B cell (primary cell): ENCODE measurements at places on chromosomes 2 and 18. TPM values are rescaled to one million over a fixed set of nuclear protein-coding genes. Genes with fewer than 3 reads are reported as not detected.

- no peak overlapping the region for H3K27ac ChIP-seq
- DNase-seq, result peak; percentile 16
- H3K27me3 ChIP-seq, result peaks cover 7% of the 10 kb centered on the region
- H3K4me1 ChIP-seq, result no peaks in the 10 kb centered on the region
- H3K4me3 ChIP-seq, result no peak overlapping the region
Measured at GRCh38 chr2:229273723-229274338, 2.7 kb upstream of the PID1 start.

DNA sequence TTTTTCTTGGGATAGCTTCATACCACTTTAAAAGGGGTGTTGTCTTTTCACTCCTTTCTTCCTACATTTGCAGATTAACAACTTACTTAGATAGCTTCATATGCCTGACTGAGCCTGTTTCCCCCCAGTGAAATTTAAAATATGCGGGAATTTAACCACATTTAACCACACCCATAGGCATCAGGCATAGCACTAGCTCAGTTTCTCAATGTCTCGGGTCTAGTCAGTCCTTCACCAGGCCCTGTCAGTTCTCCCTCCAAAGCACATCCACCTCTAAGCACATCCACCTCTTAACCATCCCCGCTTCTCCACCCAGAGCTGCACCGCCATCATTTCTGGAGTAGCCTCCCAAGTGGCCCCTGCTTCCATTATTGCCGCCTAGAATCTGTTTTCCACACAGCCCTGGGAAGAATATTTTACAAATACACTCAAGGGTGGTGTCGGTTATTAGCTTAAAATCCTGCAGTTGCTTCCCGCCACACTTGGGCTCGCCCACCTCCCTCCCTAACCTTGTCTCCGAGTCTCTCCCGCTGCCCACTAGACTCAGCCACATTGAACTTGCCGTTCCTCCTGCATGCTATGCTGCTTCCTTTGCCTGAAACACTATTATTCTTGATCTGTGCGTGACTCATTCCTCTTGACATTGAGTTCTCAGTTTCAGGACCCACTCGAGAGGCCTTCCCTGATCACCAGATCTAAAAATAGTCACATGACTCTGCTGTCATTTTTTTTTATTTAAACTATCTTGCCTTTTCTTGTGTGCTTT, 68.3 kb downstream of the SPTBN1 start:
- DNase-seq, result no peak
- H3K4me1 ChIP-seq, result no peaks in the 10 kb centered on the region
- no peaks in the 10 kb centered on the region for H3K36me3 ChIP-seq

DNA sequence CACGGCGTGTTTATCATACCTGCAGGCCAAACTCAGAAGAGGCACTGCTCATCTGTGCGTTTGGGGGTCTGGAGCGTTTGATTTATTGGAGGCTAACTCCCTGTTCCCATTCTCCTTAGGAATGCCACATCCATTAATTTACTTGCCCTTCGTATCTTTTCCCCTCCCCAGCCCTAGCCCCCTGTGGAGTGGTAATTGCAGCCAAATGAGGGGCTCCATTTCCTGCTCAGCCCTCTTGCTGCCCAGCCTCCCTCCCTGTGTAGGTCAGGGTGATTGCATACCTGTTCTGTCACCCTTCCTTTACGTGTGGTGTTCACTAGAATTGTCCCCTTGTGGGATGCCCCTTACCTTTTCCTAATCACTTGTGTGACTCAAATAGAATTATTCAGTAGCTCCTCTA, 120.4 kb downstream of the MAP3K20 start:
- DNase-seq, result no peak
- H3K36me3 ChIP-seq, result no peaks in the 10 kb centered on the region
- no peaks in the 10 kb centered on the region for H3K4me1 ChIP-seq
- H3K27me3 ChIP-seq, result no peaks in the 10 kb centered on the region

GRCh38 chr2:117938611-117939010, 75.3 kb downstream of the CCDC93 start:
- H3K36me3 ChIP-seq, result peaks cover 95% of the 10 kb centered on the region
- H3K27me3 ChIP-seq, result no peaks in the 10 kb centered on the region
- DNase-seq, result no peak
- H3K4me1 ChIP-seq, result no peaks in the 10 kb centered on the region

DNA sequence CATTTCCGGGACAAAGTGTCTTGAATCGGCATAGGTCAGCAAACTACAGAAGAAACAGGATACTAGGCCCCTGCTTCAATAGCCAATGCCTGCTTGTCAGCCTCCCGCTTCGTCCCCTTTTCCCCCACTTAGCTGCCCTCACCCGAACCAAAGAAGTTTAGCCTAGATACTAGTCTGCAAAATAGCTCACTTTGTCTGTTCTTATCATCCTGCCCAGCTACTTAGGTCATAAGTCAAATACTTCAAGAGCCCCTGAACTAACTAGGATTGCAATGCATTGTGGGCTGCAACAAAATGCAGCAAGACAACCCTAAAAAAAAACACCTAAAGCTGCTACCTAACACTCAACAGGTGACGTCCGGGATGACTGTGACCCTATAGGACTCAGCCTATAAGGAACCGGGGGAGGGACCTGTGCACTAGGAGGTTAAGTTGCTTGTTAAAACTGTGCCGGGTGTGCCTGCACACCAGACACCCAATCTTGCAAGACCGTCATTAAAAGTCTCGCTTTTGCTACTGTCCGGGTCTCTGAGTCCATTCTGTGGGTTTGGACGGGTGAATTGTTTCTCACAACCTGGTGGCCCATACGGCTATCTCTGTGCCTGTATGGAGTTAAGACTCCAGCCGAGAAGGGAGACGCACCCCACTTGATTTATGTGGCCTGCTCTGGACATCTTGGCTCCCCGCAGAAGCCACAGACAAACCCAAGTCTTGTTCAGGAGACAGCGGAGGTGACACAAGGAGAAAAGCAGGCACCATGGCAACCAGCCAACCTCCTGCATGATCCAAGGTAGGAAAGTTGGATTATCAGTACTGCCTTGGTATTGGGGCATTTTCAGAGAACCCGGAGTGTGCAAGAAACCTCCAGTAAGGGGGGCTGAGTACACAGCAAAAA, 105.9 kb downstream of the HIBCH start:
- H3K4me3 ChIP-seq, result no peak overlapping the region
- H3K27ac ChIP-seq, result no peak overlapping the region
- no peaks in the 10 kb centered on the region for H3K36me3 ChIP-seq
- no peak for DNase-seq

- DNase-seq, result no peak
- H3K27ac ChIP-seq, result no peak overlapping the region
- H3K4me3 ChIP-seq, result no peak overlapping the region
- H3K27me3 ChIP-seq, result peaks cover 14% of the 10 kb centered on the region
- no peaks in the 10 kb centered on the region for H3K36me3 ChIP-seq
Measured at GRCh38 chr2:27117995-27118524, 868 bp downstream of the CGREF1 start.

- H3K27ac ChIP-seq, result no peak overlapping the region
- H3K27me3 ChIP-seq, result no peaks in the 10 kb centered on the region
- peaks cover 9% of the 10 kb centered on the region for H3K4me1 ChIP-seq
- H3K36me3 ChIP-seq, result peaks cover 12% of the 10 kb centered on the region
Measured at GRCh38 chr2:149562324-149562723, 25.3 kb downstream of the MMADHC start.

GRCh38 chr2:88654714-88655113, 27.4 kb upstream of the EIF2AK3 start:
- no peaks in the 10 kb centered on the region for H3K27me3 ChIP-seq
- no peak overlapping the region for H3K27ac ChIP-seq
- no peak for DNase-seq
- H3K4me1 ChIP-seq, result no peaks in the 10 kb centered on the region

- peaks cover 68% of the 10 kb centered on the region for H3K4me1 ChIP-seq
- no peaks in the 10 kb centered on the region for H3K27me3 ChIP-seq
- H3K4me3 ChIP-seq, result peak overlapping the region; percentile 21
- H3K27ac ChIP-seq, result peak overlapping the region; percentile 74
- H3K36me3 ChIP-seq, result no peaks in the 10 kb centered on the region
Measured at GRCh38 chr2:74573747-74574562, 19.4 kb downstream of the DOK1 start.

DNA sequence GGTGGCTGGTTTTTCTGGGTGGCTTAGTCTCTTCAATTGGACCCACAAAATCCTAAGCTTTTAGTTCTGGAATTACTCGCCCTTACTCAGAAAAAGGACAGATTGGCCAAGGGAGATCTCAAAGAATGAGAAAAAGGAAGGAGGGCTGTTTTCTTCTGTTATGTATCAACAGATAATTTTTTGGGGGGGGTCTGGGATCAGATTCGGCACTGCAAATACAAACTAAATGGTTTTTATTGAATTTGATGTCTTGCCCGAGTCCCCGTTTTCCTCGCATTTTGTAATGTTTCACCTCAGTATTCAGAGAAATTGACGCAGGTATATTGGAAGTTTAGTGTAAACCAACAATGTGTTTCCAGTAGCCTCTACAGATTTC, 762 bp downstream of the YIPF4 start:
- DNase-seq, result no peak
- peaks cover 10% of the 10 kb centered on the region for H3K36me3 ChIP-seq
- H3K4me1 ChIP-seq, result peaks cover 20% of the 10 kb centered on the region
- no peaks in the 10 kb centered on the region for H3K27me3 ChIP-seq

DNA sequence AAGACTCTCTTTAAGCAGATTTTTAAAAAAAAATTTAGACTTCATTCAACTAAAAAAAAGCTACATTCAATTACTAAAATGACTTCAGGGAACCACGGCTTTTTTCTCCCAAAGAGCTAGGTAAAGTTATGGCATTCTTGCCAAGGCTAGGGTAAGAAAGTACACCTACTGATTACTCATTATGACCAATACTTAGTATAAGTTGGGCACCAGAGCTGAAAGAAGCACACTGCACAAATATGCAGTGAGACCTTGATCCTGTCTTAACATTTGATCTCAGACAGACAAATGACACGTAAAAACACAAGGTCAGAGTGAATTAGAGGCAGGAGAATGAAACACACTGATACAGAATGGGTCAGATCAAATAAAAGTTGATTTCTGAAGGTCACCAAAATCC, 88.7 kb downstream of the THADA start:
- no peaks in the 10 kb centered on the region for H3K4me1 ChIP-seq
- no peak overlapping the region for H3K4me3 ChIP-seq
- DNase-seq, result no peak
- H3K27ac ChIP-seq, result no peak overlapping the region
- no peaks in the 10 kb centered on the region for H3K27me3 ChIP-seq

The RNU2-63P gene
- polyA plus RNA-seq, result not detected in 2 replicates

The CD8B2 gene
- 0.03 TPM in 1 of 2 replicates, not detected in the other for polyA plus RNA-seq

The TMEM17 gene
- polyA plus RNA-seq, result not detected in 2 replicates
